ENCODE measurements at places on chromosomes 12 and 14.
A peak's percentile ranks its signal among the peaks of the same experiment; 100 is the strongest.

DNA sequence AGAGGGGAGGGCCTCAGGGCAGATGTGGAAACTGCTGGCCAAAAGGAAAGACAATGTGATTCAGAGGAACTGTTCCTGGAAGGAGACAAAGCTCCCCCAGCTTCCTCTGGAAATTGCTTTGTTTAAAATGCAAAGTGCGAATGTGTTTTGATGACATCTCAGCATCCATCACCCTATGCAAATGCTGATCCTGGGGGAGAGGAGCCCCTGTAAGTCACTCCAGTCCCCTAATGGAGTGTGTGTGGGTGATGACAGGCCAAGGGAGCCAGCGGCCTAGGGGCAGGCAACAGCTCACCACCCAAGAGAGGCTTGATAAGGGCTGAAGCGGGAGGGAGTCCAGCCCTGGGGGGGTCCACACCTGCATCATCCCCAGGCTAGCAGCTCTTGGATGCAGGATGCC is 134.2 kb downstream of the ESRRB start:
- DNase-seq = no peak

DNA sequence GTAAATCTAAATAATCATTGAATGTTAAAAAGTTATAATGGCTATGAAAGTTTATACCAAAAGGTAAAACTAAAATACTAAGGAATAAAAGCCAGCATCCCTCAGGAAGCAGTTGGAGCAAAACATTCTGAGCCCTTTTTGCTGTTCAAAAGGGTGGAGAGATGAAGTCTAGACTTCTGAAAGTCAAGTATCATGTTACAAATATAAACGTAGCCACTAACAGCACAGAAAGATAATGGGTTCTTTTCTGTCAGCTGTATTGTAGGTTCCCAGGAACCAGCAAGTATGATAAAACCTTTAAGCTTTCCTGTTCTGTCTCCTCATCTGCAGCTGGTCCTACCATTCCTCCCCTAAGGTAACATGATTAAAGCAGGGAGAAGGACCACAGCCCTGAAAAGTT is 16.4 kb upstream of the PLD4 start:
- no peak for DNase-seq

GRCh38 chr12:132966676-132967415 is 10.7 kb upstream of the ZNF605 start:
- no peak for DNase-seq

DNA sequence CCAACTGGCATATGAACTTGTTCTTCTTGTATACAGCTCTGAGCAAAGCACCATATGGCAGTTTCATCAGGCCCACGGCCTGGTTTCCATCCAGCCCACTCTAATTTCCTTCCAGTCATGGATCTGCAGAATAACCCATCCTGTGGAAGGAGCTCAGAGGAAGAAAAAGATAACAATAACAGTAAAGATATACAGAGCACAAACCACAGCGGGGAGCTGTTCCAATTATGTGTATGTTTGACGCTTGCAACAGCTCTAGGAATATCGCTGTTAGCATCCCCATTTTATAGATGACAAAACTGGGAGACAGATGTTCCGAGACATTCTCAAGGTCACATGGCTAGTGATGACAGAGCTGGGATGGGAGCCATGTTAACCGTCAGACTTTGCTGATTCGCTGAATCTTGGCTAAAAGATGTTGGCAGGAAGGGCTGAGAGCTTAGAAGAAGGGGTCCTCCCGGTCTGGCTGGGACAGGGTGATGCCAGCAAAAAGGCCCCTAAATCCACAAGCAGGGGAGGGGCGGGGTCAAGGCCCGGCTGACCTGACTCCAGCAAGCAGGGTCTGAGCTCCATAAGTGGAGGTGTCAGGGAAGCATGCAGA is 34.4 kb upstream of the CIPC start:
- no peak for DNase-seq

DNA sequence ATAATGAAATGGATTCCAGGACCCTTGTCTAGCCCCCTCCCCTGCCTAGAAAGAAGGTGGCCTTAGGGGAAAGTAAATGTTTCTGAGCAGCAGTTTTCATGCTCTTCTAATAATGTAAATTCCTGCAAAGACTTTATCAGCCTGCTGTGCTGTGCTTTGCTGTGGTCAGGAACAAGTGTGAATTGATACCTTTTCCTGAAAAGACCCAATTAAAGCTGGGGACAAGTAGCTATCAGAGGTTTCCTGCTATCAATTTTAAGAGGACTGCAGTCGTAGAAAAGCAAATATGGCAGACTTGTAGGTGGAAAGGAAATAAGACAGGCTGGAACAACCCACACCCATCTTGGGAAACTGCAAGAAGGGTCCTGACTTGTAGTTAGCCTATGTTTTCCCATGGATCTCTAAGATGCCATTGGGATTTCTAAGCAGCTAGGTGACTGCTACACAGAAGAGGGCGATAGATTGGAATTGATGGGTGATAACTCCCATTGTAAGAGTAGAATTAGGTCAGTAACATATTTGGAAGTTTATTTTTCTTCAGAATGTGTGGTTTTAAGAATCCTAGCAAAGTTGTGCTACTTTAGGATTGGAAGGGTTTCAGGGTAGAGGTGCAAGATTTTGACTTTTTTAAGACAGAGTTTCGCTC is 3.1 kb downstream of the DYNLL1 start:
- no peak for DNase-seq

GRCh38 chr12:108613548-108613947 is 15.7 kb upstream of the TMEM119 start:
- DNase-seq = no peak

- DNase-seq = peak; percentile 77
Observed at GRCh38 chr14:29274890-29275596, 508.5 kb downstream of the FOXG1 start.

- no peak for DNase-seq
Observed at GRCh38 chr14:64467101-64467500, 1.8 kb downstream of the AKAP5 start.

Measured in NCI-H187 (cell line).